ENCODE measurements at places on chromosomes 2 and 18.

- no peak for DNase-seq
Observed at GRCh38 chr18:75086494-75087034, 122.4 kb downstream of the PTGR3 start.

- DNase-seq, result no peak
Observed at GRCh38 chr2:164369366-164369765, 251.9 kb downstream of the GRB14 start.

DNA sequence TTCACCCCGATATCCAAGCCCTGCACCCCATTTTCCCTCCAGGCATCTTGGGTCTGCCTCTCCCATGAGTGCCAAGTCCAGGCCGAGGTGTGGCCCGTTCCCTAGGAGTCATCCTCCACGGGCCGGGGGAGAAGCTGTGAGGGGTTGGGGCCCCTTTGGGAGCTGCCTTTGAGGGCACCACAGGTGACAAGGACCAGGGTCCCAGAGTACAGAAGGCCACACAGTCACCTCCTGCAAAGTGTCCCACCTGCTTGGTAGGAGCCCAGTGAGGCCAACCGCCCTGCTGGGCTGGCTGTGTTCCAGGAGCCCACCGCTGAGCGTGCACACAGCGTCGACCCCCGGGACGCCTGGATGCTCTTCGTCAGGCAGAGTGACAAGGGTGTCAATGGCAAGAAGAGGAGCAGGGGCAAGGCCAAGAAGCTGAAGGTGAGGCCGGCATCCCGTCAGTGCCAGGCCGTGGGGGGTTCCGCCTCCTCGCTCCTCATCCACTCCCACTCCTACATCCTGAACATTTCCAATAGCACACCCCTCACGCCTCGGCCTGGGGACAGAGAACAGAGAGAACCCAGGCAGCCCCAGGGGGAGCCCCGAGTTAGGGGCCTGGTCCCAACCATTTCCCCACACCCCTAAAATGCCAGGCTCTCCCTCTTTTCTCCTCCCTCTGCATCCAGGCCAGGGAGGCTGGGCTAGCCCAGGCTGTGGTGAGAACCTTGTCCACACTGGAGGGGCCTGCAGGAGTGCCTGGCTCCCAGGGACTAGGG is 2.7 kb downstream of the ERFE start:
- DNase-seq, result no peak

GRCh38 chr2:156435718-156436496 is at the start of gene GPD2:
Gene GPD2 (plus strand): TSS chr2:156436379. CDS start chr2:156476106, 39,727 bp downstream.
- DNase-seq, result peak; percentile 88

DNA sequence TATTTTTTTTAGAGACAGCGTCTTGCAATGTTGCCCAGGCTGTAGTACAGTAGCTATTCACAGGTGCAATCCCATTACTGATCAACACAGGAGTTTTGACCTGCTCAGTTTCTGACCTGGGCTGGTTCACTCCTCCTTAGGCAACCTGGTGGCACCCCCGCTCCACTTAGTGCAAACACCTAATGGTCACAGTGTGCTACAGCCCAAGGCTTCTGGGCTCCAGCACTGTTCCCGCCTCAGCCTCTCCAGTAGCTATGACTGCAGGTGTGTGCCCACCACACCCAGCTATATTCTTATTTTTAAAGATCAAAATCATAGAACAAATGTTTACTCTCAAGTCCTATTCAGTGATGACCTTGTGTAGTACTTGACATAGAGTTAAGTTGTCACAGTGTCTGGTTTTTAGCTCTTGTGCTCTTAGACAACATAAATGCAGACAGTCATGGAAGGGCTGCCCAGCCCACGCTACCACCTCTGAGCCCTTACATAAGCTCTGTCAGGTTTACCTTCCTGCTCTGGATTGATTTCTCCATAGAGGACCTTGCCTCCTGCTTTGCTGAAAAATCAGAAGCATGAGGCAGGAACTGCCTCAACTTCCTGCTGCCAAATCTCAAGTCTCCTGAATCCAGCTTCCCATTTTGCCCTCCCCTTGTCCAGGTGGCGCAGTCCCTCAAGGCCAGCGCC is 82.2 kb upstream of the SLC1A4 start:
- no peak for DNase-seq

GRCh38 chr2:219739866-219740440 is 112.5 kb downstream of the SLC4A3 start:
- no peak for DNase-seq

- no peak for DNase-seq
Observed at GRCh38 chr2:119305497-119306195, 61.0 kb downstream of the C2orf76 start.

DNA sequence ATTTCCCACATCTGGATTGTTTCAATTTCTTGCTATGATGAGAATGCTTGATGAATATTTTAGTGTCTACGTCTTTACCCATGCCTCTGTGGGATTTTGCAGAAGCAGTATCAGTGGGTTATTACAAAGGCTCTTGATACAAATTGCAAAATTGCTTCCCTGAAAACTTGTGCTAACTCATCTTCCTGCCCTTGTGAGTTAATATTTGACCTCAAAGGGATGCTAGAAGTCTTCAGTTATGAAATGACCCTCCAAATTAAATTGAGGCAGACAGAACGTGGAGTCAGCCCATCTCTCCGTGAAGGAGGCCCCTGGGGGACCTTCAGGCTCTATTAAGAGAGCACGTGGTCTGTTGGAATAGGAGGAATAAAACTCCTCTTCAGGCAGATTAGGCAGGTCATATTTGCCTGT is 239.2 kb upstream of the HS6ST1 start:
- no peak for DNase-seq

DNA sequence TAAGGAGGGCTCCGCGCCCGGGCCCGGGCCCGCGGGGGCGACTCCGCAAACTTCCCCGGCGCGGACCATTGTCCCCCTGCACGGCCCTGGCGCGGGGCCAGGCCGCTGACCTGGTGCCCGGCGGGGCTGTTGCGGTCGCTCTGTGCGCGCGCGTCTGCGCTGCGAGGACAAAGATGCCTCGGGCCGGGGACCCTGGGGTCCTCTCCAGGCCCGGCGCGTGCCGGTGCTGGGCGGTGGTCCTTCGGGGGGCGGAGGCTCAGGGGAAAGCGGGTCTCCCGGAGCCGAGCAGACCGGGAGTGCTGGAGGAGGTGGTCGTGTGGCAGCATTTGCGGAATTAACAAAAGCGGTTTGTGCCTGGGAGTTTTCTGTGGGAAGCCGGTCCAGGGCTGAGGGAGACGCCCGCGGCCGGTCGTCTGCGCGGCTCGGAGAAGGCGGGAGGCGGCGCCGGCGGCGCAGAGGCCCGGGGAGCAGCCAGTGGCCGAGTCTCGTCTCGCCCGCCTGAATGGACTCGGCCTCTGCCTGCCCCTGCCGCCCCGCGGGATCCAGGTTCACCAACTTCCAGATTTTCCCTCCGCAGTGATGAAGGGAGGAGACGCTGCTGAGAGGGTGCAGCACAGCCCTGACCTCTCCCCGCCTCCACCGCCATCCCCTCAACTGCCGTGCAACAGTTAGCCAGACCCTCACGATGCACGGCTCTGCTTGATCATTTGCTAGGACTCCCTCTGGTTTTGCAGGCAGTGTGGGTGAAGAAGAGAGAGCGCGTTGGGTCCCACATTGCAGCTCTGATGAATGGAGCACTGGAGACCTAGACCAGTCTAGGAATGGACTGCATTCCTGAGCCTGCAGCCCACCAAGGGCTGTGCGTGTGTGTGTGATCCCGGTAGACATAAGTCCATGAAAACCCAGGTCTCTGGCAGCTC is 705 bp downstream of the EFR3B start:
- DNase-seq, result peak; percentile 67

- no peak for DNase-seq
Observed at GRCh38 chr2:8479298-8479697, 202.6 kb upstream of the ID2 start.

DNA sequence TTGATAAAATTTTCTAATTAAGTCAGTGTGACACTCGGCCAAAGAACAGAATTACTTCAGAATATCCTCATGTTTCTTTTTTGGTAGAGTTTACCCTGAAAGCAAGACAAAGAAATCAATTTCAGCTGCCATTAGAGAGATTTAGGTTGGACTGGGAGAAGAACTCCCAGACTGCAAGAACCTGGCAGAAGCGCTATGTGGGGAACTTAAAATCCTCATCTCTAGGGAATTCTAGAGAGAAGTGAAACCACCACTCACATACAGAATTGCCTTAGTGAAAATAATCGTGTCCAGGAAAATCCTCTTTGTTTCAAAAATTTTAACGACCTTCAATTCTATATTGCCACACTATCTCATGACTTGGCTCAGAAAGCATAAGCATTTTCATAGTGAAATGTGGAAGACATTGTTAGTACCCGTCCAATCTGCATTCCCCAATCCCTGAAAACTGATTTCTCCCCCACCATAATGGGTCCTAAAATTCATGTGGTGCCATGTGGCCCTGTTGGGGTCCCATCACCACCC is 297.3 kb upstream of the MEIS1 start:
- DNase-seq, result no peak

DNA sequence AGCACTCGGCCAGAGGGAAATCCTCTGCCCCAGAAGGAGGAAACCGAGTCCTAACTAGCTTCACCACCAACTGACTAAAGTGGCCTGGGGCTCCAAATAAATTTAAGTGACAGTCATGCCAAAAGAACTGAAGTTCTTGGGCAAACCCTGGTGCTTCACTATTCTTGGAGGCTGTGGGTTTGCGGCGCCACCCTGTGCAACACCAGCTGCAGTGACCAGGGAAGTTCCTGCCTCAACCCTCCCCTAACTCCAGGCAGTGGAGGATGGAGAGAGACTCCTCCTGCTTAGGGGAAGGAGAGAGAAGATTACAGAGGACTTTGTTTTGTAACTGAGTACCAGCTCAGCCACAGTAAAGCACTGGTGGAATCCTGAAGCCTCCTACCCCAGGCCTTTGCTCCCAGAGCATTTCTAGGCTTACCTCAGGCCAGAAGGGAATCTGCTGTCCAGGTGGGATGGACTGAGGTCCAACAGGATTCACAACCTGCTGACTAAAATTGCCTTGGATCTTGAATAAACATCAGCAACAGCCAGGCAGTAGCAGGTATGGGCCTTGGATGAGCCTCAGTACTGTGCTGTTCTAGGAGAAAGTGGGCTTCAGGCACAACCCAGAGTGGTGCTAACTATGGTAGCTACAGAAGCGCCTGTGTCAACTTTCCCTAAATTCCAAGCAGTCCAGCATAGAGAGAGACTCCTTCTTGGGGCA is 29.4 kb upstream of the BMP10 start:
- DNase-seq, result no peak

GRCh38 chr2:225989809-225990208 is 590.3 kb downstream of the NYAP2 start:
- DNase-seq, result no peak

DNA sequence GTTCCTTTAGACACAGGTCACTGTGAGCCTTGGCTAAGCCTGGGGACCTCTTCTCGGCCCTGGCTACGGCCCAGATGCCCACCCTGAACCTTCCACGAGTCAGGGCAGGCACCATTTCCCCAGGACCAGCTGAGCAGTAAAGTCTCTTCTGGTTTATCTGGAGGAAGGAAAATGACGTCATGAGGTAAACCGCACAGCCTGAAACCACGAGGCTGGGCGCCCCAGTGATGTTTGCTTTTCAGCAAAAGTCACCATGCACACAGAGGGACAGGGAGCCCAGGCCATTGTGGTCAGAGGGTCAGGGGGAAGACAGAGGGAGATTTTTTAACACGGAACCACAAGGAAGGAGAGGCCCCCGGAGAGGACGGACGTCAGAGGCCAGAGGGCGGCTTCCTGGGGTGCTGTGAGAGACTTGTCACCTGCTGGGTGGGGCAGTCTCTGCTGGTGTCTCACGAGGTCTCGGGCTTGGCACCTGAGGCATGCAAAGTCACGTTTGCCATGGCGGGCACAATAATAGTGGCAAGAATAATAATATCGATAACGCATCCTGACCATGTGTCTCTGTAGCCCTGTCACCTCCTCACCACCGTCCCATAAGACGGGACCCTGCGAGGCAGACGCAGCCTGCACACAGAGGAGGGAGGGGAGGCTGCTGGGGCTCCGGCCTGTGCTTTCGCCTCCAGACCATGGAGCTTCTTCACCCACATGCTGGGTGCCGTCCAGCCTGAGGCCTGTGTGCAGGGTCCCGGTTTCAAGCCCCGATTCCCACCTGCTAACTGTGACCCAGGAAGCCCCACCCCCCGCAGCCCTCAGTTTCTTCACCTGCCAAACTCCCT is 33.2 kb upstream of the FOSL2 start:
- DNase-seq, result peak; percentile 77

DNA sequence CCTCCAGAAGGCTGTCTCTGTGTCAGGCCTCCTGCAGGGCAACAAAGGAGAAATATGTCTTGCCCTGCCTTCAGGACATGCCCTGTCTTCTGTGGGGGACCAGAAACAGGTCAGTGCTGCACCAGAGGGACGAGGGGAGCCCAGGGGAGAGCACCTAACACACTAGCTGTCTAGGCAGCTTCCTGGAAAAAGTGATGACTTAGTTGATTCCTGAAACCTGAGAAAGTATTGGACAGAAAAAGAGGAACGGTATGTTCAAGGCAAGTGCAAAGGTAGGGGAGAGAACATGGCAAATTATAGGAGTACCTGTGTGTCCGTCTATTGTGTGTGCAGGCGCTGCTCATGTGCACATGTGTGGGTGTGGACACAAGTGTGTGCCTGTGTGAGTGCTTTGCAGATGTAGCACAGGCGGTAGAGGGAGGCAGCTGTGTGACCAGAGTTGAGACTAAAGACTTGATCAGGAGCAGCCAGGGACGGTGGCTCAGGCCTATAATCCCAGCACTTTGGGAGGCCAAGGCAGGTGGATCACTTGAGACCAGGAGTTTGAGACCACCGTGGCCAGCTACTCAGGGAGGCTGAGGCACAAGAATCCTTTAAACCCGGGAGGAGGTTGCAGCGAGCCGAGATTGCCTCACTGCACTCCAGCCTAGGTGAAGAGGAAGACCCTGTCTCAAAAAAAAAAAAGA is 119.5 kb downstream of the GYPC start:
- DNase-seq, result no peak

DNA sequence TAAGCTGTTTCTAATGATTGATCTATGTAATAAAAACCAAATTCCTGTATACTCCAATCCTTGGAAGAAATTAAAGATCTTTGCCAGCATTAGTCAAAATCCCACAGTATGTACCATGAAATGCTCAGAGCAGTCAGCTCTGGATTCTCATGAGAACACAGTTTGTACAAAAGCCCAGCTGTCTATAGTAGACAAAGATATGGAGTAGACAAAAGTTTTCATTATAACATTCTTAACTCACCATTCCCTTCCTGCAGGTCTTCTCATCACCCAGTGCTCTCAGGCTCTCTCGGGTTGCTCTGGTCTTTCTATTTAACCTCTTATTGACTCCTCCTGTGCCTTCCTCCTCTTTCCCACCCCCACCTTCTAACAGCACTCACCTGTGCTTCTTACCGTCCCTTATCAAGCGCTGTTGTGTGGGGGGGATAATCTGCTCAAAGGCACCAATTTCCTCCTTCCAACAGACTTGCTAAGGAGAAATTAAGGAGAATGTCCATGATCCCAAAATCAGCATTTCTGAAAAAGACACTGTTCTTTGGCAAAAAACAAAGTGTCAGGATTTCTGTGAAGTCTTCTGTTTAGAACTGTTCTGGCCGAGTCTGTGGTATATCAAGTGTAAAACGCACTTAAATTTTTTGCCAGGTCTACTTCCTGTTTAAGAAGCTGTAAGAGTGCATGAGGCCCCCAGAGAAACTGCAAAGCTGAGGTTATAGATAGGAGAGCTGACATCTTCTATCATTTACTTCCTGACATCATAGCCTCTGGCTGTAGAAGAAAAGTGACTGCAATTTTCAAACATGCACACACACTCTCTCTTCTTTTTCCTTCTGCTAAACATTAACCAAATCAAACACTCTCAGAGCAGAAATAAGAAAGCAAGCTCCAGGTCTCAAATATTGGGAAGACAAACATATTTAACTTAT is 144.1 kb downstream of the EVA1A start:
- no peak for DNase-seq

All from urothelium cell line (cell line).